ENCODE measurements at places on chromosomes 1 and 21.

GRCh38 chr1:187630653-187631380 is 802.1 kb downstream of the PLA2G4A start:
- no peak for DNase-seq

DNA sequence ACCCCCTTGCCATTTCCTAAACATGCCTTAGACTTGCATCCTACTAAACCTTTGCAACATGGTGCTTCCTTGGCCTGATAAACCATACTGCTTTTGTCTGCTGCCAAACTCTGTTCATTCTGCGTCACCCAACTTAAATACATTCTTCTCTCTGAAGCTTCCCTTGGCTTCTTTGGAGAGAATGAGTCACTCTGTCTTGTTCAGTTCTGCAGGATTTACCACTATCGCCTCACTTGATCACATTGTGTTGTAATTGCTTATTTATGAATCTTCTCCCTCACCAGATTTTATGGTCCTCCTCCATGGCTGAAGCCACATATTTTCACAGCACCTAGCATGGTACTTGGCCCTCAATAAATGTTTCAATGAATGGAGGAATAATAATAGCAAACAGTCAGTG is 21.7 kb upstream of the TUT4 start:
- no peak for DNase-seq

GRCh38 chr1:2233468-2233867 is 5.3 kb downstream of the SKI start:
- DNase-seq: no peak

DNA sequence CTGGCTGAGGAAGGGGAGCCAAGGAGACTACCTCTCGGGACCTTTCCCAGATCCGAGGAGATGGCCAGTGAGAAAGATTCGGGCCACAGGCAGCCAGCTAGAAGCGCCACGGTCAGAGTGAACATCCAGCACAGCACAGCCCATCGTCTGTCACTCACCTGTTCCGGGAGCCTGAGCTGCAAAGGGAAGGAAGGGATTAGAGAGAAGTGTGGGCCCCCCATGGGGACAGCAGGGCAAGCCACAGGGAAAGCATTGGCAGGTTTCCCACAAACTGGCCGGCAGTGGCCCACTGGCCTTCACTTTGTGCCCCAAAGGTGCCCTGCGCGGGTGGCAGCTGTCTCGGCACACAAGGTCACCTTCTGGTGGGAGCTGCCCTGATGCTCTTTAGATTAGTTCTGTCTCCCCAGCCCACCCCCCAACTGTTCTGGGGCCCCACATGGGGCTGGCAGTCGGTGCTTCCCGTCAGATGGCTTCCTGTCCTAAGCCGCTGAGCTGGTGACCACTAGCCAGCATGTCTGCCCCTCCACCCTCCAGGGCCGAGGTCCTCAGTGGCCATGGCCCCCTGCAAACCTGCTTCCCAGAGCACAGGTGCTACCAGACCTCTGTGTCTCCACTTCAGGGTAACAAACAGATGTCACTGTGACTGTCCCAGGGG is 56.7 kb downstream of the LACTBL1 start:
- no peak for DNase-seq

- DNase-seq: no peak
Measured at GRCh38 chr1:12596007-12596821, 21.8 kb downstream of the DHRS3 start.

- no peak for DNase-seq
Measured at GRCh38 chr1:184878602-184879001, 95.7 kb downstream of the NIBAN1 start.

DNA sequence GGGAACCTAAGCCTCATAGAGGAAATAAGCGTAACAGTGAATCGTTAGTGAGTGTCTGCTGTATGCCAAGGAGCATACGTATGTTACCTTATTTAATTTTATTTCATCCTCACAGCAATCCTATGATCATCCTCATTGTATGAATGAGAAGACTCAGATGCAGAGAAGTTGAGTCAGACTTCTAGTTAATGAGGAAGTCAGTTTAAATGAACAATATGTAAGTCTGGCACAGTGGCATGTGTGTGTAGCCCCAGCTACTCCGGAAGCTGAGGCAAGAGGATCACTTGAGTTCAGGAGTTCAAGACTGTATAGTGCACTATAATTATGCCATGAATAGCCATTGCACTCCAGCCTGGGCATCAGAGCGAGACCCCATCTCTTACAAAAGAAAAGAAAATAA is 148.0 kb downstream of the ZZZ3 start:
- no peak for DNase-seq

DNA sequence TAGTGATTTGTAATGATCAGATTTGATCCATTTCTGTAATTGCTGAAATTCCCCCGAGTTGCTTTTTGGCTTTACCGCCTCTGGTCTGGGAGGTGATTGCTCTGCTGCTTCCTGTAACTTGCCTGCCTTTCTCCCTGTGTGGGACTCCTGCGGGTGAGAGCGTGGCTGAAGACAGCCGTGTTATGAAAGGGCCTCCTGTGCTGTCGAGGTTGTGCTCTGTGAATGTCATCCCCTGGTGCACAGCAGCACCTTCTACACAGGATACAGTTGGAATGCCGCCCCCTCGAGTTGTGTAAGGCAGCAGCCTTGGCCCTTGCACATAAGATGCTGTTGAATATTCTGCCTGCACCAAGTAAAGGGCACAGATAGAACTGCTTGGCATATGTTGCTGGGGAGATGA is 5.9 kb downstream of the SOD1 start:
- DNase-seq: no peak

DNA sequence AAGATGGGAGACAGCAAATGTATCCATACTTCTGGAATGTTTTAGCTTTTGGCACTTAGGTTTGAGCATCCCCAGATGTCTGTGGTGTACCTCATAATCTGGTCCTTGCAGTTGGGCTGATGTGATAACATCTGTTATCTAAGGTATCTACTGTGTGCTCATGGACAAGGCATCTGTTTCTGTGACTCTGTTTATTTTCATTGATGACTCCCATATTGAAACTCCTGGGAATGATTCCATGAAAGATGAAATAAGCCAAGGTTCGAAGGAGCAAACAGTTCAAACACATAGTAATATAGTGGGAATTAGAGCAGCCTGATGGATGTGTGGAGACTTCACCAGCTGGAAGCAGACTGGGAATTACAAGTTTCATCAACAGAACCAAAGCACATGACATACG is 20.7 kb upstream of the TRIM45 start:
- DNase-seq: no peak

DNA sequence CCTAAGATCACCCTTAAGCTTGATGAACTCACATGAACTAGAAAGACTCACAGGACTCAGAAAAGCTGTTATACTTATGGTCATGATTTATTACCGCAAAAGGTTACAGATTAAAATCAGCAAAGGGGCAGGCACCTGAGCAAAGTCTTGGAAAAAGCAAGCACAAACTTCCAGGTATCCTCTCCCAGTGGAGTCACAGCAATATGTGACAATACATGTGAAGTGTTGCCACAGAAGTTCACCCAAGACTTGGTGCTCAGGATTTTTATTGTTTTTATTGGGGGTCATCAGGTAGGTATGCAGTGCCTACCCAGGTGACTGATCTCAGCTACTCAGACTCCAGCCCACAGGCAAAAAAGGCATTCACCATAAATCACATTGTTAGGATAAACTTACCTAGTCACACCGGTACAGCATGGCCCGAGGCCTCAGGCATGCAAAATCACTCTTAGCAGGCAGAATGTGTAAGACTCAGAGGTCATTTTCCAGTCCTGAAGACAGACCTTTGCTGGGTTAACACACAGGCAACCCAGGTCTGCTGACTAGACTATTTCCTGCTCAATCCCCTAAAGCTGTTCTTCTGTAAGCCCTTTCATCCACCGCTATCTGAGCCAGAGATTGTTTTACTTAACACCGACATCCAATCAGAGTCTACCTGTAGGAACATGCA is 55.6 kb downstream of the SSX2IP start:
- DNase-seq: no peak

DNA sequence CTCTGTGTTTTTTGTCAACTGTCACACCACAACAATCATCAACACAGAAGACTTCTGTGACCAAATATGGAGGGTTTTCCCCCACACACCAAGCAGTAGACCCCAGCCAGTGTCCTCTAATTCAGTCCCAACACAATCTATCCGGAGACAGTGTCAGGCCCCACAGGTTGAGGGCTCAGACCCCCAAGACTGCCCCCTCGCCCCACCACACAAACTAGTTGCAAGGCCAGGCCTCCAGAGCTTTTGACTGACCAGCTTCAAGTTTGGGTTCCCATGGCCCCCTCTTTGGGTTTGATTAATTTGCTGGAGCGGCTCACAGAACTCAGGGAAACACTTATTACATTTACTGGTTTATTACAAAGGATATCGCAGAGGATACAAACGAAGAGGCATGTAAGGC is 37.2 kb downstream of the NEK2 start:
- DNase-seq: no peak

- no peak for DNase-seq
Measured at GRCh38 chr1:47424336-47424982, 8.4 kb downstream of the FOXE3 start.

DNA sequence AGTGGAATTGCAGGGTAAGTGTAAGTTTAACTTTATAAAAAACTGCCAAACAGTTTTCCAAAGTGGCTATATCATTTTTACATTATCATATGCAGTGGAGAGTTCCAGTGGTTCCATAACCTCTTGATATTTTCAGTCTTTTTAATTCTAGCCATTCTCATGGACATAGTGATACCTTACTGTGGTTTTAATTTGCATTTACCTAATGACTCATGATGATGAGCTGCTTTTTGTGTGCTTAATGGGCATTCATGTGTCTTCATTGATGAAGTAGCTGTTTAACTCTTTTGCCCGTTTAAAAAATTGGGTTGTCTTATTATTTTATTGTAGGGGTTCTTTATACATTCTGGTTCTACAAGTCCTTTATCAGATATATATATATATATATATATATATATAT is 29.4 kb downstream of the SNX27 start:
- DNase-seq: no peak

GRCh38 chr1:37158113-37158749 is 123.9 kb upstream of the GRIK3 start:
- no peak for DNase-seq

- no peak for DNase-seq
Measured at GRCh38 chr1:1626207-1627141, 5.5 kb upstream of the MMP23B start.

GRCh38 chr21:43903451-43904091 is 38.5 kb downstream of the AGPAT3 start:
- DNase-seq: no peak

GRCh38 chr21:45591619-45592207 is 49.5 kb upstream of the SLC19A1 start:
- no peak for DNase-seq

DNA sequence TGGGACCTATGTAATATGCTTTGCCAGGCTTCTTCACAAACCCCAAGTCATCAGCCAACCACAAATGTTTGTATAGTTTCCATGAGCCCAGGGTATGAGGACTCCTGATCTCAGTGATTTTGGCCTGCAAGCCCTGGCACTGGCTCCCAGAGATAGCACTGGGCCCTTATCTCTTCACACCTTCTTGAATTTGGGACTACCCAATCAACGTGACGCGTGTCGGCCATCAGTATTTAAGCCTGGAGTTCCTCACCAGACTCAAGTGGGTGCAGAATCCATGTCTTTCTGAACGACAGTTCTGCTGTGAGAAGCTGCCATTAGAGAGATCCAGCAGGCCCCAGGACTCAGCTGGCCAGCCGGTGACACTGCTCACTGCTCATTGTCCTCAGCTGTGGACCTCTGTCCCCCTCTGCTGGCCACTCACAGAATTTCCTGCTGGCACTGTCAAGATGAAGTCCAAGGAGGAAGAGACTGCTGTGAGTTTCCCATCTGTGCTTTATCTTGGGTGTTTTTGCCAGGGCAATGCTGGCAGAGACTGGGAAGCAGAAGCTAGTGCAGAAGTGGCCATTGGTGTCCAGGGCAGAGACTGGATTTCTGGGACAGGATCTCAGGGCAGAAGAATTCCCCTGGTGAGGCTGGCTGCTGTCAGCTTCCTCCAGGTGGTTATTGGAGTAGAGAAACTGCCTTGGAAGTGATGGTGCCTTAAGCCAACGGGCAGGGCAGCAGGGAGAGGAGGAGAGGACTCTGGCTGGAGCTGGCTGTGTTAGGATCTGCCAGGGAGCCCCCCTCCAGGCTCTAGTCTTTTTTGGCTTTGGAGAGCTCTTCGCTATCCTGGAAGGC is 28.4 kb downstream of the TMCC2 start:
- peak; percentile 79 for DNase-seq

- DNase-seq: no peak
Measured at GRCh38 chr1:185300152-185300551, 16.9 kb downstream of the IVNS1ABP start.

- no peak for DNase-seq
Measured at GRCh38 chr1:221850470-221851187, 108.7 kb upstream of the DUSP10 start.

- DNase-seq: no peak
Measured at GRCh38 chr1:51877434-51878307, 856 bp downstream of the NRDC start.

GRCh38 chr1:16141573-16142336 is 14.1 kb downstream of the EPHA2 start:
- DNase-seq: no peak

- DNase-seq: no peak
Measured at GRCh38 chr1:1907098-1907736, 7.8 kb upstream of the CALML6 start.

- DNase-seq: no peak
Measured at GRCh38 chr21:37281993-37282392, 14.9 kb upstream of the VPS26C start.

DNA sequence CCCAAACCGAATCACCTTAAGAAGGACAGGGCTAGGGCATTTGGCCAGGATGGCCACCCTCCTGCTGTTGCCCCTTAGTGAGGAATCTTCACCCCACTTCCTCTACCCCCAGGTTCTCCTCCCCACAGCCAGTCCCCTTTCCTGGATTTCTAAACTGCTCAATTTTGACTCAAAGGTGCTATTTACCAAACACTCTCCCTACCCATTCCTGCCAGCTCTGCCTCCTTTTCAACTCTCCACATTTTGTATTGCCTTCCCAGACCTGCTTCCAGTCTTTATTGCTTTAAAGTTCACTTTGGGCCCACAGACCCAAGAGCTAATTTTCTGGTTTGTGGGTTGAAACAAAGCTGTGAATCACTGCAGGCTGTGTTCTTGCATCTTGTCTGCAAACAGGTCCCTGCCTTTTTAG is 3.6 kb downstream of the BTG2 start:
- DNase-seq: no peak

DNA sequence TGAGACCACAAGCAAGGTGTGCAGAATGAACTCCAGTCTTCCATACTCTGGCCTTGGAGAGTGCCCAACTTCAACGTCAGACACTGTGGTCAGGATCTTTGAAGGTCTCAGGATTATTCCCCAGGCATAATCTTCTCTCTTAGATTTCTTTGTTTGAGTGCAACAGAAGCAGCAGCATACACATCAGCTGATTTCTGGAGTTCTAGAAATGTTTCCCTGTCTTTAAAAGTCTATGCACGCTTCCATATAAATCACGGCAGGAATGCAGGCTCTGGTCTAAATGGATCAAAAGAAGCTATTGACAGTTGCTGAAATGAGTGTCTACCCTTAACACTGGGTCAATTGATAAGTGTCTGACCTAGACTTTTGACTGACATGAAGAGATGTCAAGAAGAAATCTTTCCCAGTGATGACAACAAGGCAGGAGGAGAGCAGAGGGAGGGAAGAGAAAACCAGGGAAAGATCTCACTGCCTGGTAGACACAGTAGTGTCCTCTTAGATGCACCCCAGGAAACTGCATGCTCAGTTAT is 279.7 kb downstream of the SPATA17 start:
- no peak for DNase-seq

All from stimulated activated CD4-positive, alpha-beta T cell treated with anti-CD3 and anti-CD28 coated beads, Interleukin-4, amount 100 ng/mL, for 48 hours (primary cell).